ENCODE measurements at places on chromosomes 3 and 15. TPM values are rescaled to one million over a fixed set of nuclear protein-coding genes. Genes with fewer than 3 reads are reported as not detected.

DNA sequence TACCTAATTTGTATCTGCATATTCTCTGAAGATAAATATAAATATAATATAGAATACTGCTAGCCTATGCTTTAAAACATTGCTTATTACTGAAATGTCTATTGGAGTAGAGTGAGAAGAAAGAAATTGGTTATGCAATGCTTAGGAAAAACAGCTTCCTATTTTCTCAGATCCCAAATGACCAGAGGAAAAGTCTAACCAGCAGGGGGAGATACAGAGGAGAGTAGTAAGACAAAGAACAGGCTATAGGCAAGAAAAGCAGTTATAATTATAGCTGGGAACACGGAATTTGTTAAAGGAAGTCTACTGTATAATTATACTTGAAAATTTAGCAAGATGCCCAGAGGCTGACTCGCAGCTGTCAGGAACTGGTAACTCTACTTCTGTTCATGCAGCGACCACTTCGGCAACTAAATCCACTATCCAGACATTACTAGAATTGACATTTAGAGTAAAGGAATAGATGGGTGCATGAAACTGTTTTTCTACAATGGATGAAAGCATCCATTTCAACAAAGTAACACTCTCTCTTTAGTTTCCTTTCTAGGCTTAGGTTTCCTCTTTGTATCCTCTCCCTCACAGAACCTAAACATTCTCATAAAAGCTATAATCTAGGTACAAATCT, 97.2 kb downstream of the TBC1D5 start:
- peak; percentile 79 for DNase-seq

DNA sequence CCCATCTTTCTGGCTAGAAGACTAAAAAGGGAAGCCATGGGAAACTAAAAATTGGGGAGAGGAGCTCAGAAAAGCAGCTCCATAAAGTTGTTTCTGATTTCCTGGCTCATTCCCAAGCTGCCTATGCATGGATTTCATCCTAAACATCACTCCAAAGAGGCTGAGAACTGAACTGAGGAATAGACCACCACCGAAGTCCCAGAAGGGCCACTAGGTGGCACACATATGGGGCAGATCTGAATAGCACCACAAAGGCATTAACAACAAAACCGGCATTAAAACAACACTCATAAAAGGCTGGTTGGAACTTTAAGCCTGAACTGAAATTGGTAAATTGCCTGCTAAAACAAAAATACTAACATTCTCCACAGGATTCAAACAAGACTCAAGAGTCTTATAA, 106.3 kb downstream of the PLD1 start:
- DNase-seq, result peak; percentile 35

GRCh38 chr3:149790698-149791097, 1.7 kb downstream of the ANKUB1 start:
- DNase-seq, result no peak

- DNase-seq, result peak; percentile 44
Measured at GRCh38 chr3:196666001-196666867, 26.7 kb downstream of the NRROS start.

FRMD4B gene
- 20.8 TPM for total RNA-seq

OXTR gene
- total RNA-seq, result 6.9 TPM
